G401 (cell line): ENCODE measurements at places on chromosomes 11 and 22. TPM values are rescaled to one million over a fixed set of nuclear protein-coding genes. Genes with fewer than 3 reads are reported as not detected.

- no peak for DNase-seq
Measured at GRCh38 chr11:38019072-38019775, 1421.2 kb upstream of the RAG2 start.

DNA sequence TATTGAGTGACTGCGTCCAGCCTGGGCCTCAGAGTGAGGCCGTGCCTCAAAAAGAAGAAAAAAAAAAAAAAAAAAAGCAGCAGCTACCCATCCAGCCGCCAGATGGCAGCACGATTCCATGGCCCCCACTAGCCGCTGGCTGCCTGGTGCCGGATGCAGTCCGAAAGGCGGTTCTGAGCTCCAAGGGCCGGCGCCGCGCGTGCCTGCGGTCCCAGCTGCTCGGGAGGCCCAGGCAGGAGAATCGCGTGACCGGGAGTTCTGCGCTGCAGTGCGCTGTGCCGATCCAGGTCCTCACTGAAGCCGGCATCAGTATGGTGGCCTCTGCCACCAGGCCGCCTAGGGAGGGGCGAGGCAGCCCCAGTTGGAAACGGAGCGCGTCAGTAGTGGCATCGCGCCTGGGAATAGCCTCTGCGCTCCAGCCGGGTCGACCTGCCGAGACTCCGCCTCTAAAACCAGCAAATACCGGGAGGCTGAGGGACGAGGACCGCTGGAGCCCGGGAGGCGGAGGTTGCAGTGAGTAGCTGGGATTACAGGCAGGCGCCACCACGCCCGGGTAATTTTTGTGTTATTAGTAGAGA, 19.3 kb downstream of the SCARF2 start:
- DNase-seq: peak; percentile 86

DNA sequence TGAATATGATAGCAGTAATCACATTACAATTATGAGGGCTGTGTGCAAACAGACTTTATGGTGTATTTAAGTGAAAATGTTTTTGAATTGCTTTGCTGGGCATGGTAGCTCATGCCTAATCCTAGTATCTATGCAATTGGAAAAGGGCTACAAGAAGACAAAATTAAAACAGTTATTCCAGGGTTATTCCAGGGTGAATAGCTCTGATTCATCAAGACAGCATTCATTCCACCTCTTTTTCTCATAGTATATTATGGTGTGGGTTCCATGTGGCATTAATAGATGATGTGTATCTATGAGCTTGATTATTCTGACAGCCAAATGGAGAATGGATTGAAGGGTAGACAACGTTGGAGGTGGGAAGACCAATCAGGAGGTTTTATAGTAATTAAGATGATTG, 12.1 kb upstream of the SIDT2 start:
- no peak for DNase-seq

DNA sequence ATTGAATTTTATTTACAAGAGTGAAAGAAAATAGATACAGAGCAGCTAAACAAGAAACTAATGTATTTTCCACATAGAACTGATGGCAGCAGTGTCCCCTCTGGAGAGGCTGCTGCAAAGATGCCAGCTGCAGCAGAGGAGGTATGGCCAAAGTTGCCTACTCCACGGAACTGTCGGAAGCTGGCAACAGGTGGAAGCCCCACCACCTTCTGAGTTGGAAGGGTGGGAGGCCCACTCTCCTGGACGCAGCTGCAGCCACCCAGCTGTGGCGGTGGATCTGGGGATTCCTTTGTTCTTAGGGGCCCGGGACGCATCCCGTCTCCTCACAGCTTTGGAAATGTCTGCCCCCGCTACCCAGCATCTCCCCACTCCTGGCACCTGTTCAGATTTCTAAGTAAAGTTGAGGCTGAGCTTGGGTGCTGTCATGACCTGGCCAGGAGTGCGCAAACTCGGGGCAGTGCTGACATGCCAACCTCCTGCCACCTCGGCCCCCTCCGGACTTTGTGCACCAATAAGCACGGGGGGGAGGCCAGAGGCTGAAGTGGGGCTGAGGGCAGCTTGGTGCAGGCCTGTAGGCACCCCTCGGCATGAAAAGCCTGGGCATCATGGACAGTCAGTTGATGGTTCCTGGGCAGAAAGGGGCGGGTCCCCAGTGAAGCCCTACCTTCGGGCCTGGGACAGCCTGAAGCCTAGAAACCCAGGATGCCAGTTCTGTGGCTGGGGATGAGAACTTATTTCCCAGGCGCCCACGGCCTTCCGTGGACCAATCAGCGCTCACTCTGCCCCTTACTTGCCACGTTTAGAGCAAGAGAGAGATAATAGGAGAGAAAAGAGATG, 1071.4 kb downstream of the JRKL start:
- no peak for DNase-seq

- DNase-seq: peak; percentile 11
Measured at GRCh38 chr11:10076458-10077141, 217.4 kb downstream of the SBF2 start.

GRCh38 chr11:97123237-97123636, 733.4 kb downstream of the JRKL start:
- DNase-seq: no peak

GRCh38 chr22:17964643-17965042, 59.7 kb downstream of the MICAL3 start:
- DNase-seq: no peak

- DNase-seq: peak; percentile 91
Measured at GRCh38 chr11:43574949-43575912, 105.3 kb upstream of the HSD17B12 start.

DNA sequence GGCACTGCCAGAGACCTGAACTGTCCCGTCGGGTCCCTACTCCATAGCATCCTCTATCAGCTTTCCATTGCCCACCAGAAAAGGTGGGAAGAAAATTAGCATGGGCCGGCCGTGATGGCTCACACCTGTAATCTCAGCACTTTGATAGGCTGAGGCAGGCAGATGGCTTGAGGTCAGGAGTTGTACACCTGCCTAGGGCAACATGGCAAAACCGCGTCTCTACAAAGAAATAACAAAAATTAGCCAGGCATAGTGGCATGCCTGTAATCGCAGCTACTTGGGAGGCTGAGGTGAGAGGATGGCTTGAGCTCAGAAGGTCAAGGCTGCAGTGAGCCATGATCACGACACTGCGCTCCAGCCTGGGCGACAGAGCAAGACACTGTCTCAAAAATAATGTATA, 3.5 kb downstream of the SLC25A18 start:
- DNase-seq: peak; percentile 40

- DNase-seq: no peak
Measured at GRCh38 chr11:417652-418342, 3.0 kb upstream of the SIGIRR start.

DNA sequence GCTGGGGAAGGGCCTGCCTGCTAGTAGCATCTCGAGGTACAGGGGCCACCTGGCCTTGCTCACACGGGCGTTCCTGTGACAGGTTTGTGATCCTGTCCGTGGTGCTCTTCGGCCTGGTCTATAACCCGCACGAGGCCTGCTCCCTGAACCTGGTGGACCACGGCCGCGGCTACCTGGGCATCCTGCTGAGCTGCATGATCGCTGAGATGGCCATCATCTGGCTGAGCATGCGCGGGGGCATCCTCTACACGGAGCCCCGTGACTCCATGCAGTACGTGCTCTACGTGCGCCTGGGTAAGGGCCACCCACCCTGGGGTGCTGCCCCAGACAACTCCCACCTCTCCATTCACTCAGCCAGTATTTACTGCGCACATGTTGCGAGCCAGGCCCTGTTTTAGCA, 31.8 kb upstream of the MYRF start:
- no peak for DNase-seq

The OVOL1 gene
- not detected in 2 replicates for total RNA-seq

The TMEM191B gene
- total RNA-seq: 1.8 and 2.3 TPM in 2 replicates

The RBM14 gene
- 47.7 and 68.8 TPM in 2 replicates for total RNA-seq

The SCGB1A1 gene
- not detected in 2 replicates for total RNA-seq
